Activated T-cell treated with anti-CD3 and anti-CD28 coated beads, Interleukin-2, amount 50 U/mL, for 72 hours (primary cell): ENCODE measurements at places on chromosomes 5 and 9. TPM values are rescaled to one million over a fixed set of nuclear protein-coding genes. Genes with fewer than 3 reads are reported as not detected.

Gene KIF4B
- total RNA-seq = not detected

Gene FOXI1
- total RNA-seq = not detected

DNA sequence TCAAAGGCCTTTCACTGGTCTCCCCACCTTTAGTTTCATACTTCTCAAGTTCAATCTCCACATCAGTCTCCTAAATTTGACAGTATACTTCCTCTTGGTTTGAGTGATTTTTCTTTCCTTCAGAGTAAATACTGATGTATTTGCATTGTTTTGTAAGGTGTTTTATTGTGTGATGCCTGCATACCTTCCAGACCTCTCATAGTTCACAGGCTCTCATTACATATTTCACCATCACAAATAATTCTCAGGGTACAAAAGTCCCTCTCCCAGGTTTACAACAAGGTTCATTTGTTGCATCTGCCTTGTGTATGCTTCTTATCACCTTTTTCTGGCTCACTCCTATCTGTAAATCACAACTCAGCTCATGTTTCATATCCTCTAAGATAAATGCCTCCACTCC lies 22.2 kb upstream of the TUSC1 start:
- H3K27me3 ChIP-seq = no peaks in the 10 kb centered on the region
- DNase-seq = no peak
- no peaks in the 10 kb centered on the region for H3K4me1 ChIP-seq
- no peak overlapping the region for H3K4me3 ChIP-seq
- H3K36me3 ChIP-seq = peaks cover 3% of the 10 kb centered on the region

DNA sequence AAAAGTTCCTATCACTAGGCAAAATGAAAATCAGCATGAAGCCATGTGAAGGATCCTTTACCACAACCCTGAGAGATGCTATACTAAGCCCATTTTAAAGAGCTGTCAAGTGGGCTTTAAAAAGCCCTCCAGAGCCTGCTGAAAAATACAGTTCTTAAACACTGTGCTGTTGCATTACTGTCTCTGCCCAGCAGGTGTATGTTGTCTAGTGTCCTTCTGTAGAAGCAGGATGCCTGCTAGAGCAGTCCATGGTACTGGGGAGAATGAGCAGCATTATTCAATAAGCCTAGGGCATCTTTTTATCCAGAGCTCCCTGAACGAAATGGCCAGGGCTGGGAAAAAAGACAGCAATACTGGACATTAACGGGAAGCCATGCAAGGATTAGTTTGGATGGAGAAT lies 126.2 kb upstream of the PLCXD3 start:
- no peaks in the 10 kb centered on the region for H3K36me3 ChIP-seq
- no peak for DNase-seq
- no peak overlapping the region for H3K4me3 ChIP-seq
- no peak overlapping the region for H3K27ac ChIP-seq
- no peaks in the 10 kb centered on the region for H3K4me1 ChIP-seq

GRCh38 chr5:96903300-96903699 lies 27.0 kb downstream of the ERAP2 start:
- H3K27ac ChIP-seq = peak overlapping the region; percentile 66
- peaks cover 62% of the 10 kb centered on the region for H3K36me3 ChIP-seq
- H3K4me1 ChIP-seq = peaks cover 32% of the 10 kb centered on the region
- no peak for DNase-seq
- H3K27me3 ChIP-seq = no peaks in the 10 kb centered on the region
- no peak overlapping the region for H3K4me3 ChIP-seq

DNA sequence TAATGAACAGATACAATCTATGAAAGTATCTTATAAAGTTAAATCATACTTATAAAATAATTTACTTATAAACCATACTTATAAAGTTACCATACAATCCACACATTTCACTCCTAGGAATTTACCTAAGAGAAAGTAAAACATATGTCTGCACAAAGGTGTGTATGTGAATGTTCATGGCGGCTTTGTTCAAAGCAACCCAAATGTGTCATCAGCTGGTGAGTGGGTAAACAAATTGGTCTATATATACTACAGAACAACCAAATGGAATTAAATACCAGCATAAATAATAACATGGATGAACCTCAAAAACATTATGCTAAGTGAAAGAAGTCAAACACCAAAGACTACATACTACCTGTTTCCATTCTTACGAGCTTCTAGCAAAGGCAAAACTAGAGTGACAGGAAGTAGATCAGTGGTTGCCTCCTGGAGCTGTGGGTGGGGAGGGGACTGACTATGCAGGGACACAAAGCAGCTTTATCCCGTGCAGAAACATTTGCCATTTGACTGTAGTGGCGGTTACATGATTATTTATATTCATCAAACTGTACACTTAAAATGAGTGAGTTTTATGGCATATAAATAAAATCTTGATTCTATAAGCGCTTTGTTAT lies 10.6 kb downstream of the TRAF1 start:
- peaks cover 95% of the 10 kb centered on the region for H3K4me1 ChIP-seq
- DNase-seq = peak; percentile 64
- peak overlapping the region; percentile 98 for H3K27ac ChIP-seq
- no peaks in the 10 kb centered on the region for H3K27me3 ChIP-seq
- H3K36me3 ChIP-seq = peaks cover 72% of the 10 kb centered on the region

DNA sequence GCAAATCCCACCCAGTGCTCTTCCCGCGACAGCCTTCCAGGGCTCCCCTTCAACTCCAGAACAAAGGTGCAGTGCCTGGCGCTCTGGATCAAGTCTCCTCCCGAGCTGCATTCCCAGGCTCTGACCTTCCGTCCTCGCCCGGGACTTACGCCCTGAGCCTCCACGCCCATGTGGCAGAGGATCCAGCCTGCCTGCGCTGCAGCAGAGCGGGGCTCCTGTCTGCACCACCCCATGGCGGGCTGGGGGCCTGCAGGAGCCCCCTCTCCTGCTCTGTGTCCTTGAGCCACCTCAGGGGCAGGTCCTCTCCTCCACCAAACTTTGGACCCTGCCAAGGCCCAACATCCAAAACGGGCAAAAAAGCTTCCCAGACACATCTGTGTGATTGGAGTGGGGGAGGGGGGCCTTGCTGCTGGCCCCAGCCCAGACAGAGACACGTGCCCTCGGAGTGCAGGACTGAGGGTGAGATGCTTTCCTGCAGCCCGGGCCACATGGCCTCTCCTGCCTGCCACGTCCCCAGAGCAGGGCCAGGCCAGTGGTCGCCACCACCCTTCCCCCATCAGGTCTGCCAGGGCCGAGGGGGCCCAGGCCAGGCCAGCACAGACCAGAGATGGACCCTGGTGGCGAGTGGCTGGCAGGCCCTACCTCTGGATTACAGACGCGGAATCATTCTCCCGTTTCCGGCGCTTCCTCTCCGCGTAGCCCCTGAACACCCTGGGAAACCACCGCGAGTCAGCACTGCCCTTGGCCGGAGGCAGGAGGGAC lies 4.4 kb downstream of the NSMF start:
- H3K36me3 ChIP-seq = peaks cover 2% of the 10 kb centered on the region
- H3K4me3 ChIP-seq = peak overlapping the region; percentile 76
- H3K27ac ChIP-seq = no peak overlapping the region
- no peak for DNase-seq

- H3K36me3 ChIP-seq = peaks cover 5% of the 10 kb centered on the region
- no peak for DNase-seq
- peaks cover 80% of the 10 kb centered on the region for H3K4me1 ChIP-seq
- no peaks in the 10 kb centered on the region for H3K27me3 ChIP-seq
- peak overlapping the region; percentile 80 for H3K4me3 ChIP-seq
These were observed 3.2 kb downstream of the TGFBR1 start for GRCh38 chr9:99108131-99108530.

DNA sequence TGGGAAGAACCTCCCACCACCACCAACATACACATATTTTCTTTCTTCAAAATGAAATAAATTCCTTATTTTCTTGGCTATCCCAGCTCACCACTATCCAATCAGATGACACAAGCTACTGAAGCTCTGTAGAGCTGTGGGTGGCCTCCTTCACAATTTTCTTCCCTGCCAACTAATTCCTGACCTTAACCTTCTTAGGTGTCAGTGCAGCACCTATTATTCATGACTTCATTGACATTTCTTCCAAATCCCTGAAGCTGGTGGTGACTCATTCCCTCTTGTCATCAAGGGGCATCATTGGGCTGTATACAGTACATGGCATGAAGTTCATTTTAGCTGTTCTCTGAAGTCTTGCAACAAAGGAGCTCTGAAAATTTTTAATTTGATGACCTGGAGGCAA lies 42.0 kb upstream of the ADRA1B start:
- no peaks in the 10 kb centered on the region for H3K4me1 ChIP-seq
- DNase-seq = no peak
- H3K36me3 ChIP-seq = no peaks in the 10 kb centered on the region
- no peak overlapping the region for H3K4me3 ChIP-seq
- peaks cover 53% of the 10 kb centered on the region for H3K27me3 ChIP-seq

GRCh38 chr9:81671880-81672280 lies 17.5 kb downstream of the TLE1 start:
- H3K4me3 ChIP-seq = no peak overlapping the region
- no peaks in the 10 kb centered on the region for H3K36me3 ChIP-seq
- no peak overlapping the region for H3K27ac ChIP-seq

DNA sequence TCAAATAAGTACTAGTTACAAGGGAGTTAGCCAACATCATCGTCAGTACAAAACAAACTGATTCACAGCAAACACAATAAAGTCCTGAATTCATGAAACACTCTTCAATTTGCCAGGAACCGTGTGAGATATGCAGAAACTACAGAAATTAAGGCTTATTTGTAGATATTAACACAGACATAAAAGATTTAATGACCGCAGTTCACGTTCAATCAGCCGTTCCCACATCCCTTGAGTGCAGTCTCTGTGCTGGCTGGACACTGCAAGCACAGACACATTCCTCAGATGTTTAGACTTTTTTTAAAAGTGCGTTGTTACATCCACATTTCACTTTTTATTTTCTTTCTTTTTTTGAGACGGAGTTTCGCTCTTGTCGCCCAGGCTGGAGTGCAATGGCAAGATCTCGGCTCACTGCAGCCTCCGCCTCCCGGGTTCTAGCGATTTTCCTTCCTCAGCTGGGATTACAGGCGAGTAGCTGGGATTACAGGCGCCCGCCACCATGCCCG lies 566 bp upstream of the CEP78 start:
- H3K4me1 ChIP-seq = peaks cover 31% of the 10 kb centered on the region
- no peaks in the 10 kb centered on the region for H3K27me3 ChIP-seq
- H3K4me3 ChIP-seq = peak overlapping the region; percentile 91
- DNase-seq = no peak
- peaks cover 6% of the 10 kb centered on the region for H3K36me3 ChIP-seq

DNA sequence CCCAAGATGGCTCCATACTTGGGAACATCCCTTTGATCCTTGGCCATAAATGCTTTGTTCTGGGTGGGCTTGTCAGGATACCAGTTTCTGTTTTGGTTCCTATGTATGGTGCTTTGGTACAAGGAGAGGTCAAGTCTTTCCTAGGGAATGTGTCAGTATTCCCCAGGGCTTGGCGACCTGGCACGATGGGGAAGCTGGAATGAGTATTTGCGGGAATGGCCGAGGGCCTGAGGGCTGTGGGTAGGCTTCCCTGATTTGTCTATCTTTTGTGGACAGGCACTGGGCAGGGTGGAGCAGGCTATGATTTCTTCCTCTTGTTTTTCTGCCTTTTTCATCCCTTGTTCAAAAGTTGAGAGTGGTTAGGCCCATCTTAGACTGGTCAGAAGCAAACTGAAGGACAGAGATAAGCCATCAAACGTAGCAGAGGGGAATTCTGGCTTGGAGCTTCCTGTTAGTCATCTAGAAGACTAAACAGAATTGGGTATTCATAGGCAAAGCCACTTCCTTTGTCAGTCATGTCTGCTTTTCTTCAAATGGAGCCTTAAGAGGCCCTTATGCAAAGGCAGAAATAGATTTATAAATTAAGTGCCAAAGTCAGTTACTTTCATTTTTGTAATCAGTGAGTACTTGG lies 13.7 kb downstream of the DOCK2 start:
- peaks cover 96% of the 10 kb centered on the region for H3K4me1 ChIP-seq
- peaks cover 18% of the 10 kb centered on the region for H3K36me3 ChIP-seq
- H3K27me3 ChIP-seq = no peaks in the 10 kb centered on the region
- DNase-seq = peak; percentile 42

DNA sequence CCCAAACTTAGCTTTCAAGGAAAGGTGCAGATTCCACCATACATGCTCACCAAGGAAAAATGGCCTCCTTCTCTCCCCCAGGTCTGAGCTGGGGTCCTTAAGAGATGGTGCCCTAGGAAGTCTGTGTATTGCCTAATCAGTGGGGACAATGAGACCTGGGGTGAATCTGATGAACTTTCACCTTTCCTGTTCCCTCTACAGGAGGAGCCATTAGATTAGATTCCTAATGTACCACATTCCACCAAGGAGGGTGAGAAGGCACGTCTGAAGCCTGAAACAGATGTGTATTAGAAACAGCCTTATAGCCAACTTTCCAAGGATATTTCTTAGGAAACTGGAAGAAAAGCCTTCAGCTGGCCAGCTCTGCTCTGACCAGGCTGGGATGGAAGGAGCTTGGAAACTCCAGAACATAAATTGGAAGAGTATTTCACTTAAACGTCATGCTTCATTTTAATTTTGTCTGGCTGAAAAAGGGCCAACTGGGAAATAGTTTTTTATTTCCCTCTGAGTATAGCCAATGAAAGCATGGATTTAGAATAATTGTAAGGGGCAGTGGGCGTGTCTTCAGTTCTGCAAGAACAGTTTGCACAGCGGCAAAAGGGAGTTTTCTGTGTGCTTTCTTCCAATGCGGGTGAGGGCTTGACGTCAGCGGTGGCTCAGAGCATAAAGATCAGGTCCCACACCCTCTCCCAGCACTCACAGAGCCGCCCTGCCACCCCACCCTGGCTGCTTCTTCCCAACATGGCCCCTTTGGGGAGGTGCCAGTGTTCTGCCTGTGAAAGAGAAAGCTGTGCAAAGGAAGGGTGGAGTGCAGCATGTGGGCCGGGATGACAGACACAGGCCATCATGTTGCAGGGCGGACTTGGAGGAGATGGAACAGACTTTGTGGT lies 210.9 kb downstream of the ESM1 start:
- DNase-seq = no peak
- H3K4me1 ChIP-seq = no peaks in the 10 kb centered on the region
- H3K27me3 ChIP-seq = no peaks in the 10 kb centered on the region
- H3K27ac ChIP-seq = no peak overlapping the region

- no peaks in the 10 kb centered on the region for H3K27me3 ChIP-seq
- H3K4me3 ChIP-seq = no peak overlapping the region
- H3K27ac ChIP-seq = no peak overlapping the region
- peaks cover 2% of the 10 kb centered on the region for H3K36me3 ChIP-seq
- DNase-seq = no peak
These were observed 4.3 kb upstream of the IL17B start for GRCh38 chr5:149383399-149383798.

GRCh38 chr9:136075134-136075841 lies 19.8 kb downstream of the NACC2 start:
- H3K27me3 ChIP-seq = no peaks in the 10 kb centered on the region
- peaks cover 12% of the 10 kb centered on the region for H3K4me1 ChIP-seq
- H3K4me3 ChIP-seq = no peak overlapping the region
- H3K27ac ChIP-seq = no peak overlapping the region
- DNase-seq = no peak
